ENCODE measurements at places on chromosomes 3 and 15. TPM values are rescaled to one million over a fixed set of nuclear protein-coding genes. Genes with fewer than 3 reads are reported as not detected.

The XCR1 gene
- not detected for total RNA-seq

The ATP13A3 gene
- 124 TPM for total RNA-seq

The FETUB gene
- total RNA-seq = not detected

The PIERCE2 gene
- 4.7 TPM for total RNA-seq

GRCh38 chr3:43094851-43095250 lies 11.0 kb downstream of the POMGNT2 start:
- DNase-seq = no peak

The OR5K2 gene
- not detected for total RNA-seq

DNA sequence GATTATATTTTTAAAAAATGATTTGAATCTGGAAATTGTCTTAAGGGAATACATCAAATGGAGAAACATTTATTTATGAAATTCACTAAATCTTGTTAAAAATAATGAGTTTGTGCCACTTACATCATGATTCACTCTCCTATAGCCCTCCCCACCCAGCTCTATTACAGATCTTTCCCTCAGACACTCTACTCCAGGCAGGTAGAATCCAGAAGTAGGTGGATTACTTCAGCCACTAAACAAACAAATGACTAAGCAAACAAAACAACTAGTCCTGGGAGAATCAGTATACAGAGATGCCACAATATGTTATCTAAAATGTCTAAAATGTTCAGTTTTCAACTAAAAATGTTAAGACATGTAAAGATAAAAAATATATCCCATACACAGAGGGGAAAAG lies 608.1 kb upstream of the UBE2E2 start:
- no peak for DNase-seq

DNA sequence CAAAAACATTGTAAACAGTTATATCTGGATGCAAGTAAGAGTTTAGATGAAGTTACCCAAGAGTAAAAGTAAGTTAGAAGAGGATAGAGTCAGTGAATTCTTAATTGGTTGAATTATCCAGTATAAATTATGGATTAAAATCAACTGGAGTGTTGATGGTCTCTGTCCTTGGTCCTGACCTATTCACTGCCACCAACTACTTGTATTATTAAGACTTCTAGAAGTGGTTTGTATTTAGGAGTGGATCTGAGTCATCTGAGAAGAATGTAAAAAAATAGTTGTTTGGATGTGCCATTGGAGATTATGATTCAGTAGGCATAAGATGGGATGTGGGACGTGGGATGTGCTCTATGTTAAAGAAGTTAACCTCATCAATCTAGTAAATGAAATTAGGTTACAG lies 86.4 kb downstream of the SYNPR start:
- DNase-seq = no peak

- DNase-seq = no peak
These were observed 231.0 kb upstream of the IGF1R start for GRCh38 chr15:98417346-98417745.

Measured in progenitor cell of endocrine pancreas (in vitro differentiated cells).